ENCODE measurements at places on chromosomes 11 and 22. TPM values are rescaled to one million over a fixed set of nuclear protein-coding genes. Genes with fewer than 3 reads are reported as not detected.

- H3K36me3 ChIP-seq = no peaks in the 10 kb centered on the region
- H3K27ac ChIP-seq = peak overlapping the region; percentile 99
- H3K4me3 ChIP-seq = no peak overlapping the region
- DNase-seq = no peak
Observed at GRCh38 chr11:114289779-114290178, 6.4 kb upstream of the NNMT start.

DNA sequence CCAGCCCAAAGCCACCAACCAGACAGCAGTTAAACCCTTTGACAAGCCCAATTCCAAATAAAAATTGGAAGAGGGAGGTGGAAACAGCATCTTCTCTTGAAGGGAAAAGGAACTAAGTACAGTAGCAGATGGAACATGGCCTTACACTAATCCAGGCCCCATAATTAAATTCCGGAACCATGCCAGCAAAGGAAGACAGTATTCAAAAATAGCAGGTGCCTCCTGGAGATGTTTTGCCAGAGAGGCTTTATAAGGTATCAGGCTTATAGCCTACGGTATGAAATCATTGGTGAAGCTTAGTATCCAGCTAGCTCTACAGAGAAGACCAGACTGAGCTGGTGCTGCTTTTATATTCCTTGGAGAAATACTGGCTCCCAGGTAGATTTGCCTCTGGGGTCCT, 344.1 kb upstream of the API5 start:
- no peaks in the 10 kb centered on the region for H3K27me3 ChIP-seq
- H3K4me1 ChIP-seq = no peaks in the 10 kb centered on the region
- no peaks in the 10 kb centered on the region for H3K36me3 ChIP-seq
- no peak for DNase-seq
- no peak overlapping the region for H3K27ac ChIP-seq

GRCh38 chr11:111918390-111919256, at the start of gene C11orf52:
Gene C11orf52, plus strand, starts transcription at chr11:111918913. Its CDS starts 60 bp downstream, at chr11:111918973.
- no peak within 1 kb of the TSS for H3K27ac ChIP-seq
- DNase-seq = no peak
- no peaks in the 10 kb centered on the region for H3K36me3 ChIP-seq
- H3K27me3 ChIP-seq = no peaks in the 10 kb centered on the region
- peaks cover 18% of the 10 kb centered on the region for H3K4me1 ChIP-seq

DNA sequence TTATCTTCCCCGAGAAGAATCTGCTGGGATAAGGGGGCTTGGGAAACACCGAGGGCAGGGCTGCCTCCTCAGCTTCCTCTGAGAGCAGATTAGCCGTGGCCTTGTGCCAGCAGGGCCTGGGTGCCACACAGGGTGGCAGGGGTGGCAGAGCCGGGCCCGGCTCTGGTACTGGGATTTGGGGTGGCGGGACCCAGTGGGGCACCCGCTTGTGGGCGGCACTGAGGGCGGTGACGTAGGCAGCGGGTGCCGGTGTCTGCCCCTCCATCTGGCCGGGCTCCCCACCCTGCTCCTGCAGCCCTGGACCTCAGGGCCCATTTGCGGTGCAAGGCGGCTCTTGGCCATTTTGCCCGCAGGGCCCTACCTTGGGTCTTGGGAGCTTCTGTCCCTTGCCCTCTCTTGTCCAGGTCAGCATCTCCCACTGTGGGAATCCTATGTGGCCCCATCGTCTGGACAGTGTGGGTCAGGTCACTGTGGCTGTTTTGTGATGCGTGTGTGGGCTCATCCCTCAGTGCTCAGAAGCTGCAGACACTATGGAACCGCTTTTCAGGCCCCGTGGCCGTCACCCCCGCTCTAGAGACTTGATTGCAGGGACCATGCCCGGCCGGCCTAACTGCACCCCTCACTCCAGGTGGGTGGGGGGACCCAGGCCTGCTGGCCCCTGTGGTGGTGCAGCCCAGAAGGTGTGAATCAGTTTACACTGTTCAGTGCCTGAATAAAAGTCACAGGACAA, 29.7 kb upstream of the KRTAP5-6 start:
- no peaks in the 10 kb centered on the region for H3K36me3 ChIP-seq
- no peak for DNase-seq
- H3K27me3 ChIP-seq = peaks cover 9% of the 10 kb centered on the region
- no peaks in the 10 kb centered on the region for H3K4me1 ChIP-seq
- H3K4me3 ChIP-seq = no peak overlapping the region
- H3K27ac ChIP-seq = no peak overlapping the region

- no peak for DNase-seq
- no peaks in the 10 kb centered on the region for H3K27me3 ChIP-seq
- H3K36me3 ChIP-seq = no peaks in the 10 kb centered on the region
- no peak overlapping the region for H3K27ac ChIP-seq
- no peaks in the 10 kb centered on the region for H3K4me1 ChIP-seq
- no peak overlapping the region for H3K4me3 ChIP-seq
Observed at GRCh38 chr22:34055525-34056200, 135.4 kb upstream of the LARGE1 start.

- peak overlapping the region; percentile 51 for H3K4me3 ChIP-seq
- peaks cover 29% of the 10 kb centered on the region for H3K27me3 ChIP-seq
- peaks cover 11% of the 10 kb centered on the region for H3K4me1 ChIP-seq
- no peak overlapping the region for H3K27ac ChIP-seq
Observed at GRCh38 chr11:122439866-122440810, 215.4 kb upstream of the UBASH3B start.

- no peak for DNase-seq
- H3K4me1 ChIP-seq = no peaks in the 10 kb centered on the region
- H3K27me3 ChIP-seq = peaks cover 3% of the 10 kb centered on the region
- no peak overlapping the region for H3K27ac ChIP-seq
- no peaks in the 10 kb centered on the region for H3K36me3 ChIP-seq
Observed at GRCh38 chr22:32183625-32184024, 21.2 kb downstream of the RFPL2 start.

DNA sequence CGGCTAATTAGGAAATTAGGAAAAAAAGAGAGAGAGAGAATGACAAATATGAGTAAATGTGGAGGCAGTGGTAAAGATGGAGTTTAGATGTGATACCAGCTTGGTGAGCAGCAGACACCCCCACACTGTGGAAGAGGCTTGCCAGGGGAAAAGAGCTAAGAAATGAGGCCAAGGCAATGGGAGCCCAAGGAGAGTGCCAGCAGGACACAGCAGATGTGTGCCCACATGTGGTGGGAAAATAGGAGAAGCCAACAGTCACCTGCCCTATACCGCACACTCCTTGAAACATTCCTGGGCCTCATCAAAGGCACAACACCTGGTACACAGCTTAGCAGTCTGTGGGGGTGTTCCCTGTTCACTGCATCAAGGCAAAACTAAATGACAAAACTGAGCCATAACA, 104.9 kb downstream of the FAM76B start:
- DNase-seq = no peak
- no peaks in the 10 kb centered on the region for H3K27me3 ChIP-seq
- no peaks in the 10 kb centered on the region for H3K36me3 ChIP-seq
- H3K27ac ChIP-seq = no peak overlapping the region
- no peaks in the 10 kb centered on the region for H3K4me1 ChIP-seq

DNA sequence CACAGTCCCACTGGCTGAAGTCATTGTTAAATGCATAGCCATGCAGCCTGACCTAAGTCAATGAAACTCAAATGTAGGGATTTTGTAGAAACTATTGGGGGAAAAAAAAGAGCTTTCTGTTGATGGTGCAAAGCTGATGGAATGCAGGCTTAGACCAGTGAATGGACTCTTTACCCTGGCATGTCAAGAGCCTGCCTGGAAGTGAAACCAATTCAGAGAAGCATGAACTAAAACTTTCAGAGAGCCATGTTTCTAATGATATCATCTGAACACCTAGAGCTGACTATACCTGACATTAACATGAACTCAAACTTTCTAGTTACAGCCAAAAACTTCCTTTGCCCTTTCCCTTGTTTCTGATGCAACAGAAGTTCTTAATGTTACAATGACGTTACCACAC, 89.0 kb downstream of the APIP start:
- H3K4me1 ChIP-seq = no peaks in the 10 kb centered on the region
- H3K27me3 ChIP-seq = peaks cover 2% of the 10 kb centered on the region
- H3K27ac ChIP-seq = no peak overlapping the region
- H3K4me3 ChIP-seq = no peak overlapping the region
- no peak for DNase-seq

DNA sequence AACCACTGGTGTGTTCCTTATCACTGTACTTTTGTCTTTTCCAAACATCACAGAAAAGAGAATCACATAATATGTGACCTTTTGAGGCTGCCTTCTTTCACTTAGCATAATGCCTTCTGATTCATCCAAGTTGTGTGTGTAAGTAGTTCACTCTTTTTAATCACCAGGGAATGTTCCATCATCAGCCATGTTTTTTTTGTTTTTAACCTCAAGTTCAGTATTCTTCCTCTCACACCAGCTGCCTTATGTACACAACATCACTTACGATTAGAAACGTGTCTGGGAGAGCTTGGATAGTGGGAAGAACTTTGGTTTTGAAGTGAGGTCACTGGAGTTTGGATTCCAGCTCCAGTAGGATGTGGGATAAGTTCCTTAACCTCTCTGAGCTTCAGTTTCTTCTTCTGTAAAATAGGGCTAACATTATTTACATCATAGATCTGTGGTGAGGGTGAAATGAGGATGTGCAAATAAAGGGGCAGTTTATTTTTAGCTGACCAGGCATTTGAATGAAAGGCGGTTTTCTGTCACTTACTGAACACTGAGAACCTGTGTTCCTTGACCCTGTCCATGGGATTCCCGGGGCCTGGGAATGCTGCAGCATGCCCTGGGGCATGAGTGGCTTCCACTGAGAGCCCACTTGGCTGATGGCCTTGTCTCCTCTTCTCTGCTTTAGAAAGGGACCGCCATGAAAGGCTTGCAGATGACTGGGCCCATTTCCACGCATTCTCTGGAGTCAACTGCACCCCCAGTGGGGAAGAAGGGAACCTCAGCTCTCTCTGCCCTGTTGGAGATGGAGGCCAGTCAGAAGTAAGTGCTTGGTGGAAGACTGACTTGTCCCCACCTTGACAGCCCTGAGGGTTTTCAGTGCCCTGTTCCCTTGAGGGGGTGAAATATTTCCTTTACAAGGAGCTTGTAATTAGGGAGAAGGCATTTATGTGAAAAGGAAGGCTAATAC, 92.6 kb downstream of the DEPDC5 start:
- DNase-seq = peak; percentile 90
- H3K27ac ChIP-seq = peak overlapping the region; percentile 19
- H3K4me3 ChIP-seq = no peak overlapping the region
- H3K4me1 ChIP-seq = peaks cover 4% of the 10 kb centered on the region
- H3K27me3 ChIP-seq = no peaks in the 10 kb centered on the region

ACCS gene
- total RNA-seq = 21.3 TPM

DNA sequence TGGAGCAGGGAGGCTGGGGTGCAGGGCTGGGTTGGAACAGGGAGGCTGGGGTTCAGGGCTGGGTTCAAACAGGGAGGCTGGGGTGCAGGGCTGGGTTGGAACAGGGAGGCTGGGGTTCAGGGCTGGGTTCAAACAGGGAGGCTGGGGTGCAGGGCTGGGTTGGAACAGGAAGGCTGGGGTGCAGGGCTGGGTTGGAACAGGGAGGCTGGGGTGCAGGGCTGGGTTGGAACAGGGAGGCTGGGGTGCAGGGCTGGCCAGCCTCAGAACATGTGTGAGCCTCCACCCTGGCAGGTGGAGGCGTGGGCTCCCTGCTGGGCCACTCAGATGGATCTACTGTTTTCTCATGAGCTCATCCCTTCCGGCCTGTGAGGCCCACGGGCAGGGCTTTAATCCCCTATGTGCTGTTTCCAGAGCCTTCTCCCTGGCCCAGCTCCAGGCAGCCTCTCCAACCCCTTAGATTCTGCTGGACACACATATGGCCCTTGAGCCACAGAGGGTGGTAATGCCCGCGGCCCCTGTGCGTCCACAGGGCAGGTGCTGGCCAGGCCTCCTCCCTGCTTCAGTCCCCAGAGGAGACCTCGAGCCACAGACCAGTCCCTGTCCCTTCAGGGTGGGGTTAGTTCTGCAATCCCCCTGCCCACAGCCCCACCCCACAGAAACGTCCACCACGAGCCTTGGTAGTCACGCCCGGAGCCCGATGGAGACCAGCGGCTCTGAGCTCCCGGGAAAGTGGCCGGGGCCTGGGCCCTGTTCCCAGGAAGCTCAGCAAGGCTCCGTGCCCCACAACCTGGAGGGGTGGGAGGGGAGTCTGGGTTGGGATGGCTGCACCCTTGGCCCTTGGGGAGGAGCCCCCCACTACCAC, 197.9 kb downstream of the BRD1 start:
- no peaks in the 10 kb centered on the region for H3K27me3 ChIP-seq
- H3K27ac ChIP-seq = no peak overlapping the region
- no peak overlapping the region for H3K4me3 ChIP-seq
- H3K4me1 ChIP-seq = no peaks in the 10 kb centered on the region

DNA sequence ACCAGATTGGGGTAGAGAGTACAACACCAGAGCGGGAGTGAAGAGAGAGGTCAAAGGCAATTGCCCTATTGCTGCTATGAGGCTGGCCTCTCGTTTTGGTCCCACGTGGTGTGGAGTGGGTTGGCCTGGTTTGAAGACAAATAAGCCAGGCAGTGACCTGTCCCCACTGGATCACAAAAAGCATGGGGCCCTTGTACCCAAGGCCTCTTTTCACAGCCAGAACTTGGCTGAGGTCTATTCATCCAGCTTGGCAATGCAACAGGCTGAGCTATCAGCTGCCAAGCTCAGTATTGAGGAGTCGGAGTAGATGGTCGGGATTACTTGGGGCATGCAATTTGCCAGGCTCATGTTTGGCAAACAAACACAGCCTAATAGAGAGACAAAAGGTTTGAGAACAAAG, 19.2 kb upstream of the GALNT18 start:
- no peak for DNase-seq
- no peak overlapping the region for H3K27ac ChIP-seq
- no peaks in the 10 kb centered on the region for H3K4me1 ChIP-seq
- peaks cover 11% of the 10 kb centered on the region for H3K27me3 ChIP-seq
- no peak overlapping the region for H3K4me3 ChIP-seq

DNA sequence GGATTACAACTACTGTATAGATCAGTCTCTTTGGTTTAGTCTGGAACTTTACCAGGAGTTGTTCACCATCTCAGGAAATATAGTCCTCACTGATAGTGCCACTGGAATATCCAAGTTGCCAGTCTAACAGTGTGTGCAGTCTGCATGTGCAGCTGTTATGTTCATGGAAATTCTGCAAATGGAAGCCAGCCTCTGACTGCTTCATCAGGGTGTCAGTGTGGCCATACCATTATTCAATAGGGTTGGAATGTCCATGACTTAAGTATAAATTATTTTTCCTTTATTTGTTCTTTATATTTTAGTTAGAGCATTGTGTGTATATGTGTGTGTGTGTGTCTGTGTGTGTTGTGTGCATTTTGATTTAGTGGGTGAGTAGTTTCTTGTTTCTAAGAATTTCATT, 51.8 kb downstream of the C11orf96 start:
- H3K27ac ChIP-seq = no peak overlapping the region
- H3K36me3 ChIP-seq = no peaks in the 10 kb centered on the region
- H3K27me3 ChIP-seq = peaks cover 7% of the 10 kb centered on the region

DNA sequence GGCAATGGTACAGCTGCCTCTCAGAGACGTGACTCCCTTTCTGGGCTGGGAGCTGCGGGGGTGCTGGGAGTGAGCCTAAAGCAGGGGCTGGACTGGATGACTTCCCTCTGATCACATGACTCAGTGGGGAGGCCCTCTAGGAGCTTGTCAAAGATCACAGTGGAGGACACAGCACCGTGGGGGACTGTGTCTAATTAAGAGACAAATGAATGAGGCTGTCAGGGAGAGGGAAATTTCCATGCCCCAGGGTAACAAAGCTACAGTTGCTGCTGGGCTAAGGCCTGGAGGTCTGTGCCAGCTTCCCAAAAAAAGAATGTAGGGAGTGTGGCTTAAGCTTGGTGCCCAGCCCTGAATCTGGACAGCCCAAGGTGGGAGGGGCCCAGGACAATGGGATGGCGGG, 262.8 kb upstream of the PLET1 start:
- H3K36me3 ChIP-seq = no peaks in the 10 kb centered on the region
- H3K27me3 ChIP-seq = no peaks in the 10 kb centered on the region
- H3K4me3 ChIP-seq = no peak overlapping the region
- DNase-seq = no peak
